ENCODE measurements at places on chromosomes 2 and 18. TPM values are rescaled to one million over a fixed set of nuclear protein-coding genes. Genes with fewer than 3 reads are reported as not detected.
A peak's percentile ranks its signal among the peaks of the same experiment; 100 is the strongest.

GRCh38 chr2:78941751-78942150, 83.8 kb upstream of the REG3G start:
- DNase-seq: no peak
- no peak overlapping the region for H3K27ac ChIP-seq
- no peaks in the 10 kb centered on the region for H3K27me3 ChIP-seq
- no peak overlapping the region for H3K4me3 ChIP-seq
- H3K36me3 ChIP-seq: no peaks in the 10 kb centered on the region

DNA sequence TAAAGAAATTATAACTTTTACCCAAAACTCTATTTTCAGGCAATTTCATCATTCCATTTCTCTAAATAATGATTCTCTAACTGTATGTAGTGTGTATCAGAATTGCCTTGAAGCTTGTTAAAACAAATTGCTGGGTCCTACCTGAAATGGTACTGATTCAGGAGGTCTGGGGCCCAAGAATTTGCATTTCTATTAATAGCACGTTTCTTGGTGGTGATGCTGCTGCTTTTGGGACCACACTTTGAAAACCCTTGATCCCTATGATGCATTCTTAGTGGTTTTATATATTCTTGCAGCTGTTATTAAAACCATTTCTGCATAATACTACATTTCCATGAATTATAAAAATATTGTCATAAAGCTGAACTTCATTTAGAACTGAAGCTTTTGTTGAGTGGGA, 140.7 kb downstream of the NCK2 start:
- peaks cover 27% of the 10 kb centered on the region for H3K4me1 ChIP-seq
- no peaks in the 10 kb centered on the region for H3K27me3 ChIP-seq

- H3K4me1 ChIP-seq: no peaks in the 10 kb centered on the region
- H3K27me3 ChIP-seq: no peaks in the 10 kb centered on the region
- no peak for DNase-seq
These were observed 164.7 kb downstream of the ALPK2 start for GRCh38 chr18:58464104-58464625.

- peak; percentile 3 for DNase-seq
- H3K27ac ChIP-seq: no peak overlapping the region
- H3K36me3 ChIP-seq: no peaks in the 10 kb centered on the region
- H3K27me3 ChIP-seq: peaks cover 8% of the 10 kb centered on the region
- no peak overlapping the region for H3K4me3 ChIP-seq
These were observed 54.8 kb downstream of the SEMA4F start for GRCh38 chr2:74708883-74709282.

- H3K36me3 ChIP-seq: no peaks in the 10 kb centered on the region
- peaks cover 19% of the 10 kb centered on the region for H3K27me3 ChIP-seq
- no peak overlapping the region for H3K4me3 ChIP-seq
- no peaks in the 10 kb centered on the region for H3K4me1 ChIP-seq
- H3K27ac ChIP-seq: no peak overlapping the region
These were observed 38.7 kb upstream of the MEX3C start for GRCh38 chr18:51236225-51236624.

DNA sequence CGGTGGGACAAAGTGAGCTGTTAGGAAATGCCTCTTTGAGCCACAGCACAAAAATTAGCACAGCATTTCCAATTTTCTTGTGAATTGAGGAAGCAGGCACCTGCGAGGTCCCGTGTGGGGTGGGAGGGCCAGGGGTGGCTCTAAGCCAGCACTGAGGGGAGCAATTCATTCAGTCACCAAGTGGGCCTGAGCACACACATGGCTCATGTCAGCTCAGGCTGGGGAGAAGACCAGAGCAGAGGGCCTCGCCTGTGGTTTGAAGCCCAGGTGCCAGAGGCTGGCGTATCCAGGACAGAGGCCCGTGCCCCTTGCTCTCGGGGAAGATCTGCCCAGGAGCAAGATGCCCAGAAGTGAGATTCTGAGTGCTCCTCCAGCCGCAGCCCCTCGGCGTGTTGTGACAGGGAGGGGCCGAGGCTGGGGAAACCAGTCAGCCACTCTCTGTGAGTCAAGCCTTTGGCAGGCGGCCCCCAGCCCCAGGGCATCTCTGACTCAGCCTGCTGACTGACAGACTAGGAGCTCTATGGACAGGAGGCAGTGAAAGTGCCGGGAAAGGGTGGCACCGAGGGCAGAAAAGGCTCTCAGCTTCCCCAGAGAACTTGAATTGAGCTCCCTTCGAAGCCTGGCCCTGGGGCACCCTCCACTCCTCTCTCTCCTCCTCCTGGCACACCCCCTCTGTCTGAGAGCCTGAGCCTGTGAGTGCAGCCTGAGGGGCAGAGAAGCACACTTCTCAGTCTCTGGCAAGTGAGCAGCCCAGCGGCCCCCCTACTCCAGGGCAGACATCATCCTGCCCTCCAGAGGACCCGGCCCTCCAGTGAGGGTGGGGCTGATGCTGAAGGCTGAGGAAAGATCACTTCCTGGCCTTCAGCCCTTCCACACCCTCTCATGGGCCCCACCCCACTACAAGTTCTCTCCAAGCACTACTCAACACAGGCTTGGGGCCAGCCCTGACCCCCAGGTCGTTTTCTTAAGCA, 32.3 kb downstream of the CYP26B1 start:
- H3K27ac ChIP-seq: no peak overlapping the region
- no peak overlapping the region for H3K4me3 ChIP-seq
- no peaks in the 10 kb centered on the region for H3K36me3 ChIP-seq
- H3K4me1 ChIP-seq: no peaks in the 10 kb centered on the region

- H3K27ac ChIP-seq: no peak overlapping the region
- DNase-seq: no peak
- no peaks in the 10 kb centered on the region for H3K27me3 ChIP-seq
- H3K36me3 ChIP-seq: no peaks in the 10 kb centered on the region
- no peaks in the 10 kb centered on the region for H3K4me1 ChIP-seq
These were observed 39.3 kb downstream of the SNTG2 start for GRCh38 chr2:989781-990467.

Gene FTCDNL1
- 1.3 TPM for total RNA-seq

- H3K27ac ChIP-seq: no peak overlapping the region
- H3K36me3 ChIP-seq: no peaks in the 10 kb centered on the region
- H3K4me3 ChIP-seq: no peak overlapping the region
- no peaks in the 10 kb centered on the region for H3K27me3 ChIP-seq
These were observed 377.5 kb downstream of the CLIP4 start for GRCh38 chr2:29492701-29493100.

GRCh38 chr2:136207665-136208064, 89.7 kb upstream of the CXCR4 start:
- DNase-seq: no peak
- no peaks in the 10 kb centered on the region for H3K27me3 ChIP-seq
- H3K4me1 ChIP-seq: no peaks in the 10 kb centered on the region
- H3K36me3 ChIP-seq: no peaks in the 10 kb centered on the region
- no peak overlapping the region for H3K4me3 ChIP-seq

- no peaks in the 10 kb centered on the region for H3K27me3 ChIP-seq
- no peak overlapping the region for H3K4me3 ChIP-seq
- no peak for DNase-seq
- peaks cover 3% of the 10 kb centered on the region for H3K4me1 ChIP-seq
- no peak overlapping the region for H3K27ac ChIP-seq
These were observed 7.3 kb downstream of the COQ10B start for GRCh38 chr2:197460649-197461048.

Gene OR6B2
- not detected for total RNA-seq

Gene ABCG8
- total RNA-seq: 0.80 TPM

GRCh38 chr2:165777522-165778186, 16.4 kb downstream of the GALNT3 start:
- H3K4me3 ChIP-seq: no peak overlapping the region
- no peaks in the 10 kb centered on the region for H3K27me3 ChIP-seq
- H3K36me3 ChIP-seq: peaks cover 2% of the 10 kb centered on the region
- DNase-seq: peak; percentile 31
- H3K27ac ChIP-seq: no peak overlapping the region

GRCh38 chr2:188798159-188798558, 176.0 kb upstream of the COL3A1 start:
- H3K36me3 ChIP-seq: no peaks in the 10 kb centered on the region
- H3K27me3 ChIP-seq: no peaks in the 10 kb centered on the region
- H3K4me1 ChIP-seq: peaks cover 9% of the 10 kb centered on the region
- no peak overlapping the region for H3K4me3 ChIP-seq
- H3K27ac ChIP-seq: no peak overlapping the region

DNA sequence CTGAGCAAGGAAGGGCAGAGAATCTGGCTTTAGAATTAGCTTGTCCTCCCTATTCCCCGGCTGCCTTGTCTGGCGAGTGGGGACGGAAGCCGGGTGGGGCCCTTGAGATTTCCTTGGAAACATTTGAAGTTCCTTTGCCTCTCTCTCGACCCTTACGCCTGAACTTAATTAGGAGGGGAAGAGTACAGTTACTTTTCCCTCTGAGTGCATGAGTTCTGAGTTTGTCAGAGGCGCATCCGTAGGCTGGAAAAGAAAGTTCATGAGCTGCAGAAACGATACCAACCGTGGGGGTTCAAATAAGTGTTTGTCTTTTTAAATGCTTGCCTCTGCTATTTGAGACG, 468 bp downstream of the PIKFYVE start:
- peak overlapping the region; percentile 79 for H3K4me3 ChIP-seq
- no peak for DNase-seq
- peak overlapping the region; percentile 96 for H3K27ac ChIP-seq
- H3K36me3 ChIP-seq: no peaks in the 10 kb centered on the region
- no peaks in the 10 kb centered on the region for H3K27me3 ChIP-seq

Gene CACNB4
- total RNA-seq: 8.1 TPM

- DNase-seq: no peak
- H3K4me3 ChIP-seq: no peak overlapping the region
- no peaks in the 10 kb centered on the region for H3K36me3 ChIP-seq
- no peaks in the 10 kb centered on the region for H3K4me1 ChIP-seq
These were observed 96.4 kb downstream of the VIT start for GRCh38 chr2:36792951-36793350.

DNA sequence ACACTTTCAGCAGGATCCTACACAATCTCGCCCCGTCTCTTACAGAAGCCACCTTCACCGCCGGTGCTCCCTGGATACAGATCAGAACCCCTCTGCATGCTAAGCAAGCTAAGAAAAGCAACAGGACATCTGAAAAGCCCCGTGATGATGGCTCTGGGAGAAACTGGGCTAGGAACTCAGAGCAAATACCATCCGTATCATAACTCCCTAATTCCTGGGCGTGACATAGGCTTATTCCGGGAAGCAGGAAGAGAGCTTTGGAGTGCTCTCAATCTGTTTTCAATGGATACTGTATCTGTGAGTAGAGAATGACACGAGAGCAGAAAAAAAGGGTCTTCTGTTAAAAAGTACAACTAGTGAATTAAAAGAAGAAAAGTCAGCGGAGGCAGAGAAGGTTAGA, 121.6 kb downstream of the SPP2 start:
- H3K27ac ChIP-seq: no peak overlapping the region
- H3K27me3 ChIP-seq: no peaks in the 10 kb centered on the region
- no peak for DNase-seq
- H3K36me3 ChIP-seq: no peaks in the 10 kb centered on the region

DNA sequence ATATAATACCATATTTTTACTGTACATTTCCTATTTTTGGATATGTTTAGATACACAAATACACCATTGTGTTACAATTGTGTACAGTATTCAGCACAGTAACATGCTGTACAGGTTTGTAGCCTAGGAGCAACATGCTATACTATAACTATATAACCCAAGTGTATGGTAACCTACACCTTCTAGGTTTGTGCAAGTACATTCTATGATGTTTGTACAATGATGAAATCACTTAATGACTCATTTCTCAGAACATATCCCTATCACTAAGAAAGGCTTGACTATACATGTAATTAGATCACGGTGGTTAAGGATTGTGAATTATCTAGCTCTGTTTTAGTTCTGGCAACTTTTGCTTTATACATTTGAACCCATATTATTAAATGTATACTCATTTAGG, 31.3 kb downstream of the NPHP1 start:
- H3K27me3 ChIP-seq: no peaks in the 10 kb centered on the region
- no peak overlapping the region for H3K4me3 ChIP-seq
- H3K27ac ChIP-seq: no peak overlapping the region
- DNase-seq: no peak

- H3K4me1 ChIP-seq: peaks cover 4% of the 10 kb centered on the region
- no peaks in the 10 kb centered on the region for H3K36me3 ChIP-seq
- H3K27me3 ChIP-seq: no peaks in the 10 kb centered on the region
- no peak overlapping the region for H3K27ac ChIP-seq
- H3K4me3 ChIP-seq: no peak overlapping the region
These were observed 66.6 kb downstream of the PHLPP1 start for GRCh38 chr18:62781893-62782292.

DNA sequence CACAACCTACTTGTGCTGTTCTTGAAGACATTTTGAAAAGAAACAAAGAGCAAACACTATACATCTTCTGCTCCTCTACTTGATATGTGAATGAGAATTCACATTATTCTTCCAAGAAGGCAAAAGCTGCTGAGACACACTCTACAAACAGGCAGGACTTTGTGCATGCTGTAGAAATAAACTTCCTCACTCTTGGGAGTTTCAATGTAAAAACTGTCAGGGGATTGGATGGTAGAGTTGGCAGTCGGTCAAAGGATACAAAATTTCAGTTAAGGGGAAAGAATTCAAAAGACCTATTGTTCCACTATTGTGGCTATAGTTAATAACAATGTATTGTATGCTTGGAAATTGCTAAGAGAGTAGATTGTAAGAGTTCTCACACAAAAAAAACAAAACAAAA, 196.3 kb downstream of the MC4R start:
- H3K27ac ChIP-seq: no peak overlapping the region
- no peak overlapping the region for H3K4me3 ChIP-seq

GRCh38 chr2:86331384-86331783, 6.0 kb downstream of the REEP1 start:
- no peak for DNase-seq
- H3K36me3 ChIP-seq: no peaks in the 10 kb centered on the region
- no peak overlapping the region for H3K27ac ChIP-seq
- peaks cover 6% of the 10 kb centered on the region for H3K27me3 ChIP-seq

GRCh38 chr2:96703021-96703751, 36.7 kb downstream of the LMAN2L start:
- no peak overlapping the region for H3K27ac ChIP-seq
- no peaks in the 10 kb centered on the region for H3K4me1 ChIP-seq
- H3K36me3 ChIP-seq: peaks cover 42% of the 10 kb centered on the region
- DNase-seq: no peak
- no peak overlapping the region for H3K4me3 ChIP-seq
- H3K27me3 ChIP-seq: no peaks in the 10 kb centered on the region

DNA sequence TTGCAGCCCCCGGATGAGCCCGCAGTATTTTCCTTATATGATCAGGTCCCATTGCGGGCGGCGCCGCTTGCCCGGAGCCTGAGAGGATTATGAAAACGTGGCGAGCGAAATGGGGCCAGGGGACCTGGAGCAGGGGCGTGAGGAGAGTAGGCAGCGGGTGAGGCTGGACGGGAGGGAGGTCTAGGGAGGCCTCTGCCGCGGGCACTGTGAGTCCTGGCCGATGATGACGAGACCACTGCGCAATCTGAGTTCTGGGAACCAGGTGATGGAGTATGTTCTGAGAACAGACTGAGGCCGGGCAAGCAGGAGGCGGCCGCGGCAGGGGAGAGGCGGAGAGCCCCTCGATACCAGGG, 790 bp upstream of the ACAA2 start:
- no peaks in the 10 kb centered on the region for H3K27me3 ChIP-seq
- peak overlapping the region; percentile 92 for H3K27ac ChIP-seq
- DNase-seq: peak; percentile 68
- peak overlapping the region; percentile 59 for H3K4me3 ChIP-seq
- no peaks in the 10 kb centered on the region for H3K36me3 ChIP-seq
- peaks cover 3% of the 10 kb centered on the region for H3K4me1 ChIP-seq

GRCh38 chr2:184113696-184114403, 484.5 kb upstream of the ZNF804A start:
- no peaks in the 10 kb centered on the region for H3K36me3 ChIP-seq
- no peaks in the 10 kb centered on the region for H3K4me1 ChIP-seq
- no peak overlapping the region for H3K4me3 ChIP-seq
- DNase-seq: no peak

- H3K4me3 ChIP-seq: no peak overlapping the region
- no peaks in the 10 kb centered on the region for H3K36me3 ChIP-seq
- H3K4me1 ChIP-seq: peaks cover 20% of the 10 kb centered on the region
These were observed 42.1 kb upstream of the NEMP2 start for GRCh38 chr2:190576573-190576972.

Gene SERTAD2
- 26.7 TPM for total RNA-seq

All from lung (tissue), 17 donors.